ENCODE measurements at places on chromosomes 3 and 15.
A peak's percentile ranks its signal among the peaks of the same experiment; 100 is the strongest.

DNA sequence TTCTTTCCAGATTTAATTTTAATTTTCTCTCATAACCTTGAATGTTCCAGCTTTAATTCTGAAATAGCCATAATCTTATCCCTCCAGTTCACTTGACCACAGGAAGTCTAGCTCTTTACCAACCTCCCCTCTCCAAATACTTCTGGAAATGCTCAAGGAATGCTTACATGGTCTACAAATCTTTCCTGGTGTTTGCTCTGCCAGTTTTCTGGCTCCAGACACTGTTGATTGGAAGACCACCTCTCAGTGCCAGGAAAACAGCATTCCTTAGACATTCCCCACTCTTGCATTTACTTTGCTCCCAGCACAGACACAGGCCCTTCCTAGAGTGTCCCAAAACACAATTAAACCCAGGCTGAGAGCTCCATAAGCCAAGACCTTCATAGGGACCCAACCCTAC, 98.6 kb downstream of the MESD start:
- DNase-seq: no peak

- DNase-seq: no peak
Measured at GRCh38 chr3:43034911-43035310, 55.8 kb downstream of the GASK1A start.

GRCh38 chr3:185052631-185053030, 100.2 kb downstream of the C3orf70 start:
- no peak for DNase-seq

DNA sequence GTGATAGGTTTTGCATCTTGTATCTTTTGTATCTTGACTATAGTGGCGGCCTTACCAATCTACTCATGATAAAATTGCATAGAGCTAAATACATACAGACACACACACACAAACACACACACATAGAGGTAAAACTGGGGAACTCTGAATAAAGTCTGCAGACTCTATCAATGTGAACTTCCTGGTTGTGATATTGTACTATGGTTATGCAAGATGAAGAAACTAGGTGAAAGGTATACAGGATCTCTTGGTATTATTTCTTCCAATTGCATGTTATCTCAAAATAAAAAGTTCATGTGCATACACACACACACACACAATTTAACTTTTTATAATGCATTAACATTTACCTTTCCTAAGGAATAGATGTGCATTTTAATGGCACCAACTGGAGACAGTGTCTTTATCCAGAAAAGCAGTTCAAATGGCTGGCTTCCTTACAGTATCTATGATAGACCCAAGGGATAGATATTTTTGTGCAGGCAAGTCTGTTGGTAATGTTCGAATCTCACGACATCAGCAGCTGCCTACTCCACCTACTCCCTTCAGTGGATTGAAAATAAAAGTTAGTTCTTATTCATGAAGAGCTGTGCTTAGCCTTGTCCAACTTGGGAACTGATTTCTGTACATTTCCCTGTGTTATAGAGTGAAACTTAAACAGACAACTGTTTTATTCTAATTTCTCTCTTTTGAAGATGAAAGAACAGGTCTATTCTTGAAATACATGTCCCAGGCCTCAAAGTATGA, 46.9 kb upstream of the SPRED1 start:
- DNase-seq: no peak

GRCh38 chr3:77535116-77535515, 495.2 kb downstream of the ROBO2 start:
- DNase-seq: no peak

DNA sequence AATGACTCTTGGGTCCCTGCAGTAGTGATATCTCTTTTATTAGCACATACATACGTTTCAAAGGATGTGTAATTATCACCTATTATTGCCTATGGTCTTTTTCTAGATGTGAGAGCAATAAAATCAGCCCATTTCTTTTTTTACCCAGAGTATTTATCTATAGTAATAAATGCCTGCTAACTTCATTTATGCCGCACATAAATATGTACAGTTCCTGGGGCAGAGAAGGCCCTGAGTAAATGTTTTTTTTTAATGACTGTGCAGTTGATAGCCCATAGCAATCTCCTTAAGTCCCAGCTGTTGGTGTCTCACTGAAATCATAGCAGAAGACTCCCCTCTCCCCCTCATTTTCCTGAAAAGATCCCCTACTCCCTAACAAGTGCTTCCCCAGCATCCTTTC, 16.7 kb downstream of the RAB8B start:
- no peak for DNase-seq

- peak; percentile 73 for DNase-seq
Measured at GRCh38 chr3:105527949-105528348, 161.2 kb downstream of the ALCAM start.

- no peak for DNase-seq
Measured at GRCh38 chr15:79221696-79222095, 60.8 kb upstream of the ANKRD34C start.

DNA sequence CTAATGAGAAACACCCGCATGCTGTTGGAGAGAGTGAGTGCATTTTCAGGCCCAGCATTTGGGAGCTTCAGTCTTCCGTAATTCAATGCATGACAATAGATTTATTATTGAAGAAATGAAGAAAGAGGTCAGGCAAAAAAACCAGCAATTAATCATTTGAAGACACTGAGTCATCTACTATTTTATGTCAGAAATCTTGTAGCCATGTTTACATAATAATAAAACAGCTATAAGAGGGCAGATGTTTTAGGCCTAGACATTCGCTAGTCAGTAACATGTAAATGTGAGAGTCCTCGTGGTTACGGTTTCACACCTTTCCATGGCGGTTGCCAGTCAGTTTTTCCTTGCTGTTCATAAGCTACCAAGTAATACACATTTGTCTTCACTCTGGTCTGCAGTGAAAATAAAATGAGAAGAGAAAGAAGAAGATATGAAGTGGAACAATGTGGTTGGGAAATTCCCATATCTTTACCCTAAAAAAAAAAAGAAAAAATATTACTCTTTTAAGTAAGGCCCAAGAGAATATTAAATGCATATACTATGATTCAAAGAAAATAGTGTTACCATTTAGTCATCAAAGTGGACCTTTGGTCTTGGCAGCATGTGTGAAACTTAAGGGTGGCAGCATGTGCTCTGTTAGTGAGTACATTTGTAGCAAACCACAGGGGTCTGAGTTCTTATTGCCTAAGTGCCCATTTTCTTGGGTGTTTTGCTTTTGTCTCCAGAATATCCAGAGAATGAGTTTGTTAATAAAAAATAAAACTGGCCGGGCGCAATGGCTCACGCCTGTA, 140.5 kb upstream of the TBL1XR1 start:
- no peak for DNase-seq

DNA sequence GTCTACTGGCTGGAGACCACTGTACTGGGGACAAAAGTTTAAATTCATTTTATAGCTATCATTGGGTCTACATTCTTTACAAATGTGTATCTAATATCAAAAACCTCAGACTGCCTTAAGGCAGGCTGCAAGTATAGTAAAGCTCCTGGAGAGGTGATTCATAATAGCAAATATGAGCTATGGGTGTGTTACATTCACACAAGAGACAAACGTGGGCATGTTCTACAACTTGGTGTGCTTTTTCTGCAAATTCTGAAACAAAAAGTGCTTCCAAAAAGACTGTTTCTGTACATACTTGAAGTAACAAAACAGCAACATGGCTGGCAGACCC, 1101.4 kb downstream of the ROBO1 start:
- DNase-seq: peak; percentile 41

GRCh38 chr3:12797124-12797891, 828 bp downstream of the CAND2 start:
- no peak for DNase-seq
